ENCODE measurements at places on chromosomes 7 and 10. TPM values are rescaled to one million over a fixed set of nuclear protein-coding genes. Genes with fewer than 3 reads are reported as not detected.
A peak's percentile ranks its signal among the peaks of the same experiment; 100 is the strongest.

GRCh38 chr7:69517985-69518704 lies 80.1 kb upstream of the AUTS2 start:
- peak; percentile 71 for DNase-seq

- no peak for DNase-seq
Observed at GRCh38 chr7:95669513-95669912, 73.2 kb upstream of the PDK4 start.

DNA sequence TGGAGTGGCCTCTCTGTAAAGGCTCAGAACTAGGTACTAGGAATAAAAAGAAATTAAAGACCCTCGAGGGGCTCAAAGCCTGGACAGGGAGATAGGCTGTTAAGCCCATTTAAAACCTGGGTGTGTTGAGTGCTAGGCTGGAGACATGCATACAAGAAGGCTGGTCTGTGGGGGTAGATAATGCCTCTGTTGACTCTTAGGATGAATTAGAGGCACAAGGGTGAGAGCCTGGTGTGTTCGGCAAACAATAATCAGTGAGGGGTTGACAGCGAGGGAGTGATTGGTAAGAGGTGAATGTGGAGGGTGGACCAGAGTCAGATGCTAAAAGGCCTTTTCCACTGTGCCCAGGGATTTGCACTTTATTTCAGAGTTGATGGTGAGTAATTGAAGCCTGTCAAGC lies 12.7 kb downstream of the GSTO2 start:
- no peak for DNase-seq

DNA sequence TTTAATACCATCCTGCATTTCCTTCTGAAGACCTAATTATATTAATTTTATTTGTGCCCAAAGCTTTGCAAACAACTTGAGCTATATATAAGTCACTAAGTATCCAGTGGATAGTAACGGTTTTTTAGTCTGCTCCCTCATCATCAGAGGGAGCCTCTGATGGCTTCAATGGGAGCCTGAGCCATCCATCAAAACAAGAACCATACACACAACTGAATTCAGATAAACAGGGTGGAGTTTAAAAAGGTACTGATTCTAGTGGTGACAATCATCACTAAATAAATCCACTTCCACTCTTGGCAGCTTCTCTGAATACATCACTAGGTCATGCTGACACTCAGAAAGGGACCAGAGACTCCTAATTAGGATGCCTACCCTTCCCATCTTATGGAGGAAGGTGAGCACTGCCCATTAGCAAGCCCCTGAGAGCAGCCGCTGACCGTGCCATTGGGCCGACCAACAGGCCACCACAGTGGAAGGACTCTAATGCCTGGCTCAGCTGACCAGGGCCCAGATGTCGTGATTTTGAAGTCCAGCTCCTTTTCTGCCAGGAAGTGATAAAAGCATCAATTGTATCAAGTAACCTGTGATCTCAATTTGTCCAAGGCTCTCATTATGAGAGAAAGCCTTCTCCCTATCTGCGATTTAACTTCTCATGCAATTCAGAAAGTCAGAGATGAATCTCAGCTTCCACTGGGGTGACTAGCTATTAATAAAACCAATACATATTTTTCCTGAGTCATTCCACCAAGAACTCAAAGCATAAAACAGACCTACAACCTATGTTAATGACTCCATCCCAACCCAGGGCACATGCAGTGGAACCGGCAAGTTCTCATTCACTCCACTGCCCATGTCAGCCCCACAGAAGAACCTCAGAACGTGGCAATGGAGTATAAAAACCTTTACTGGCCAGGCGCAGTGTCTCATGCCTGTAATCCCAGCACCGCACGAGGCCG lies 13.1 kb downstream of the VOPP1 start:
- DNase-seq: no peak

GRCh38 chr10:126065751-126066377 lies 169.5 kb downstream of the FANK1 start:
- DNase-seq: no peak

GRCh38 chr7:81114633-81115032 lies 195.8 kb upstream of the SEMA3C start:
- DNase-seq: no peak

- DNase-seq: no peak
Observed at GRCh38 chr7:33504266-33504665, 374.9 kb downstream of the BBS9 start.

DNA sequence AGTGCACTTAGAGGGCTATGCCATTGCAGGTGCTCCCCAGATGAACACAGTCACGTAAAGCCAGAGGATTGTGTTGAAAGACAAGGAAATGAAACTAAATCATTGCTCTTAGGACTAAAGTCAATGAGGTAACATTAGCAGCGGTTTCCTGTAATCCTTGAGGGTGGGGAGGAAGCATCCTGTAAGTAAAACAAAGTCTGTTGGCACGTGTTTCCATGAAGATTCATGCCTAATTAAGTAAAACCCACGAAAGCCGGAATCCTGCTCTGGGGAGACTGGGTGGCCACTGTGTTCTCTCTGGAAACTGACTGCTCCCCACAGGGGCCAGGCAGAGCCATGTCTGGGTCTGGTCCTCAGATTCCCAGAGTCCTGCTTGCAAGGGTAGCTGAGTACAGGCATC lies 18.3 kb downstream of the STEAP1B start:
- no peak for DNase-seq

DNA sequence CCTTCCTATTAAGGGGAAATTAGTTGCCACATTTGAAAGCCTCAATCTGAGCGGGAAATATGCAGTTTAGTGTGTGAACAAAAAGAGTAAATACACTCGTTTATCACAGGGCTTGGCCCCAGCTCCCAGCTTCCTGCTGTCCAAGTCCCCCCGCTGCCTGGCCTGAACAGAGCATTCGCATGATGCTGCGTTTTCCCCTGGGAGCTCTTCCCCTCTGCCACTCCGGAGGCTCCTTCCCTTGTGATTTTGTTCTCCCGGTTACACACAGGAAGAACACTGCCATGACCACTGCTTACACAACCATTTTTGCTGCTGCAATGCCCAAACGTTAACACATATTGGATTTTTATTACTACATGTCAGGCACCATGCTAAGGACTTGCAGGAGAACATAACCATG lies 120.7 kb upstream of the ADARB2 start:
- DNase-seq: no peak

DNA sequence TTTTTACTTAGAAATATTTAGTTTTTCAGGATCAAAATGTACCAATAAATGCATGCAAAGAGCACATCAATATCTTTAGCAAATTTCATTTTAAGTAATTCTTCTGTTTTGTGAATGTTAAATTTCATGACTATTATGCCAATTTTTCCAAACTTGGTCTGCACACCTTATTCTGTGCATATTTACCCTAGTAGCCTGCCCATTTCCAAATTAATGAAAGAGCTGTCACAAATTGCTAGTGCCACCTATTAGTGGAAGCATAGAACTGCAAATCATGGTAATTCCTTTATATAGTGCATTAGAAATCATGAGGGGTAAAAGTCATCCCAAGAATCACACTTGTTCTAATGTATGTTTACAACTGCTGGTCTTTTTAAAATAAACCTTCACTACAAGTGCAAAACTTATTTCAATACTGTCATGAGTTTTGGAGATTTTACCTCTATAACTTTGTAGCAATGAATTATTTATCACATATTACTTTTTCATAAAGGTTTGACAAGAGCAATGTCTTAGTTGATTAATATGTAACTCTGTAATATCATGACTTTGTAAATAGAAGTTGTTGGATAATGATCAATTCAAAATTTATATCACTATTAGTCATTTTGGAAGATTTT lies 5.7 kb downstream of the SEMA3A start:
- DNase-seq: no peak

DNA sequence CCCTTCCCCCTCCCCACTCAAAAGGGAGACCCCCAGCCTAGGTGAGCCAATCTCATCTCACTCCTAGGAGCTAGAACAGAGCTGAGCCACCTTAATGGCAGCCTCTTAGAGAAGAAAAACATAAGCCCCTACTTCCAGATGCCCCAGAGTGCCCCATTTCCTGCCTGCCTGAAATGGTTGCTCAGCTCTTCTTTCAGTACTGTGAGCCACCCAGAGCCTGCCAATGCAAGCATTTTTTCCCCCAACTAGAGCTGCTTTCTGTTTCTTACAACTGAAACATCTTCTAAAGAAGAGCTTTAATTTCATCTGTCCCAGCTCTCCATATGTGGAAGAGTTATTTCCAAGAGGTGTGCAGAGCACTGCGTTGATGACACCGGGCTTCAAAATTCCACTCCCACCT lies 136.7 kb downstream of the PLPP4 start:
- no peak for DNase-seq

DNA sequence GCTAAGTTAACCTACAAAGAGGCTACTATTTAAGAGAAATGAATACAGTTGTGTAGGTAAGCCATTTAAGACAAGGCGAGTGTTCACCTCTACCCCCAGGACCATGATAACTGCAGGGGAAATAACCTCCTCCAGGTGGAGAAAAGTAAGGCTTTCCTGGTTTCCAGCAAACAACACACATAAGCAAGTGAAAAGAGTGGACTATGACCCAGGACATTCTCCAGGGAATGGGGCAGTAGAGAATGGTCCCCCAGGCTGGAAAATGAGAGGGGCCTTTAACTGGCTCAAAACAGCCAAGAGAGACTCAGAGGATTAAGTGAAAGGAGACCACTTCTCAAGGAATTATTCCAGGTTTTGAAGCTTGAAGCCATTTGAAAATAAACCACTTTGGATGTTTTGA lies 101.0 kb upstream of the GJD4 start:
- no peak for DNase-seq

GRCh38 chr10:35342183-35342753 lies 6.0 kb downstream of the CCNY start:
- DNase-seq: no peak

GRCh38 chr10:2619472-2619871 lies 447.9 kb upstream of the PFKP start:
- no peak for DNase-seq

GRCh38 chr7:110412614-110413013 lies 678.3 kb upstream of the LRRN3 start:
- DNase-seq: no peak

DNA sequence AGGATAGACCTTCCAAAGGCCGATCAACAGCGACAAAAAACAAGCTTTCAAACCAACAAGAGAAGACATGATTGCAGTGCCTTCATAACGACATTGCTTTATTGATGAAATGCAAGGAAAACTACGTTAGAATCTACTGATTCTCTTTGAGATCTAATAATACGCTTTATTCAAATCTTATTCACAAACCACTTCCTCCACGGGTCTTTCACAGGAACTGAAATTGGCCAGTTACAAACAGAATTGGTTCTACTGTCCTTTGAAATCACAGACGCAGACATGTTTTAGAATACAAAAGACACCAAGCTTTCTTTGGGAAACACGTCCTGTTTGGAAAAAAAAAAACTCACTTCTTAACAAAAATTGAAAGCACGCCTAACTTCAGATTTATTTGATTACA lies 74.7 kb upstream of the SEPHS1 start:
- DNase-seq: no peak

GRCh38 chr7:147833557-147833956 lies 757.0 kb upstream of the C7orf33 start:
- DNase-seq: no peak

DNA sequence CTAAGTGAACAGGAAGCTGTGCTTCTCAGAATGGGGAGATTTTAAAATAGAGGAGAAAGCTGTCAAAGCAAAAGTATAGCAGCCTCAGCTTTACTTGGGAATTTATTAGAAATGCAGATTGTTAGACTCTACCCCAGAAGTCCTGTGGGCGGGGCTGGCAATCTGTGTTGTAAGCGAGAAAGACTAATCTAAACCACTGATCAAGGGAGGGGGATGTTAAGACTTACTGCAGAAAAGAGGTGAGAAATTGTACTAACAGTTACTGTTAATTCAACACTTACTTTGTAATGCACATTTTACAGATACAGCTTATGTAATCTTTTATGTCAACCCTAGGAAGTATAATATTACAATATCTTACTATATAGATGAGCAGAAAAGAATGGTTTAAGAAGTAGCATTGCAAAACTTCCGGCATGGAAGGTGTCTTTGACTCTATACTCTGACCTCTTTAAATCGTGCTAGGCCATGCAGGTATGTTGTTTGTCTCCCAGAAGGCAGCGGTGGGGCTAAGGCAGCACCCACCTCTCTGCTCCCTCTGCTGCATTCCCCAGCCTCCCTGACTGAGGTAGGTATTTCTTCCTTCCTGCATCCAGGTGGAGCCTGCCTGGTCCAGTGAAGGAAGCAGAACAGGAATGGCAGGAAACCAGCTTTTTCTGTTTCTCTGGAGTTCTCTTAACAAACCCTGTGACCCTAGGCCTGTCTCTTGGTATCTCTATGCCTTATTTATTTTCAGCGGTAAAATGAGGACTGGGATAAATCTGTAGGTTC lies 462.2 kb downstream of the AUTS2 start:
- no peak for DNase-seq

- DNase-seq: no peak
Observed at GRCh38 chr10:101828766-101829551, 10.7 kb upstream of the OGA start.

The AOAH gene
- 3.4 TPM for total RNA-seq

The ZPBP gene
- total RNA-seq: not detected

The CALHM1 gene
- total RNA-seq: not detected

The OPALIN gene
- not detected for total RNA-seq

The NSMCE4A gene
- total RNA-seq: 41.6 TPM

The ACTL6B gene
- total RNA-seq: 58.7 TPM

The NUTM2B gene
- total RNA-seq: 1.3 TPM

The TAS2R41 gene
- total RNA-seq: not detected

The IL6 gene
- not detected for total RNA-seq

The DRGX gene
- total RNA-seq: not detected

The PBLD gene
- total RNA-seq: 12.8 TPM

The PON1 gene
- not detected for total RNA-seq

The NYAP1 gene
- 18.2 TPM for total RNA-seq

The PLXNA4 gene
- total RNA-seq: 20.4 TPM

The CPXM2 gene
- 1.8 TPM for total RNA-seq
